ENCODE measurements at places on chromosomes 5 and 9.

DNA sequence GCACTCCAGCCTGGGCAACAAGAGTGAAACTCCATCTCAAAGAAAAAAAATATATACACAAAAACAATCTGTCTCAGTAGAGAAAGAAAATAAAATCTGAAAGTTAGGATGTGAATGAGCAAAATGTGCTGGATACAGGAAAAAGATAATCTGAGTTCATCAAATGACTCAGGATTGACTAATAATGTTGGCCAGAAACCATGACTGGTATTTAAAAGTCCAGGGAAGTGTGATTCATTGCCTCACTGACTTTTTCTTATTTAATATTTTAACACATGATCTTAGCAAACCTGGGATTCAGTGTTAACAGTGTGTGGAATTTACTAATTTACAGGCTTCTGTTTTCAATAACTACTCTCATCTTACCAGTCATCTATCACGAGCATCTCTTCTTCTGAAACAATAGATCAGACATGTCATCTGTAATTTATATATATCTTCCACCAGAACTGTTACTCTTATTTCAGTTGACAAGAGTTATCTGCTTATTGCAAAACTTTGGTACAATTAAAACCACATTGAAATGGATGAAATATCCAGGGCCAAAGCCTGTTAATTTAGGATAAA, 256.7 kb downstream of the CDH12 start:
- DNase-seq = no peak

DNA sequence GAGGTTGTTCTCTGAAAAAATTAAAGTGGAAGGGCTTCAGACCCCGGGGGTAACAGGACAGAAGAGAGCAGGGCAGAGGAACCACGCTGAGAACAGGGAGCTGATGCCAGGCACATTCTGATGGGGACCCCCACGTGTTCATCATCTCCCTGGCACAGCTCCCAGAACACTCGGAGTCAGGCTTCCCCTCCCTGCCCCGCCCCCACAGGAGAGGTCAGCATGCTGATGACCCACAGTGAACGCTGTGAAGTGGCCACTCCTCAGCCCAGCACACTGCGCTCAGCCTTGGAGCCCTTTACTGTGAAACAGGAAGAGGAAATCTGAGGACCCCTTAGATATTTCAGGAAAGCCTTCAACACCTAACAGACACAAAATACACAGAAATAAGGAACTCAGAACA, 16.4 kb downstream of the RETREG1 start:
- no peak for DNase-seq

DNA sequence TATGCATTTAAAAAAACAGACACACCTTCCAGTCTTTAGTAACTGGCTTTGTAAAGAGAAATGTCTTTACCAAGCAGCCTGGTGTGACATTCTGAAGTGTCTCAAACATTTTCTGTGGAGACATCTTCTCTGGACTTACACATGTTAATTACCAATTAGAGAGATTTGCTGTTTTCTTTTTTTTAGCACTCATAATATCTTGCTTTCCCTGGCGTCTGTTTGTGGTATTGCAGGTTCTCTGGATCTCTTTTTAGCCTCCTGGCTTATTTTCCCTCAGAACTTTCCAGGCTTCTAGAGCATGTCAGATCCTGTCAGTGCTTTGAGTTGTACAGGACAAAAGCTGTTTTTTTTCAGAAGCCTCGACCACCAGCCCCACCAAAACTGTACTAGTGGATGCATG, 92.5 kb downstream of the MSX2 start:
- no peak for DNase-seq

DNA sequence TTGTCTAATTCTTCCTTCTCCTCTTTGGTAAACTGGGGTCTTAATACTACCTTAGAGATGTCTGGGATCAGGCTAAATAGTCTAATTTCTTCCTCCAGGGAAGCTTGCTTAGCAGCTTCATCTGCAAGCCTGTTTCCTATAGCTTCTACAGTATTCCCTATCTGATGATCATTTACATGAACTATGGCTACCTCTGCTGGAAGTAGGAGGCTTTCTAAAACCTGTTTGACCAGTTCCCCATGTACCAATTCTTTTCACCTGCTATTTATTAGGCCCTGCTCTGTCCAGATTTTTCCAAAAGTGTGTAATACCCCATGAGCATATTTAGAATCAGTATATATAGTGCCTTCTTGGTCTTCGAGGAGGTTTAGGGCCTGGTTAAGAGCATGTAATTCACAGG, 619.8 kb downstream of the HINT1 start:
- no peak for DNase-seq

- DNase-seq = no peak
These were observed 140.1 kb upstream of the FBXL17 start for GRCh38 chr5:108521841-108522506.

DNA sequence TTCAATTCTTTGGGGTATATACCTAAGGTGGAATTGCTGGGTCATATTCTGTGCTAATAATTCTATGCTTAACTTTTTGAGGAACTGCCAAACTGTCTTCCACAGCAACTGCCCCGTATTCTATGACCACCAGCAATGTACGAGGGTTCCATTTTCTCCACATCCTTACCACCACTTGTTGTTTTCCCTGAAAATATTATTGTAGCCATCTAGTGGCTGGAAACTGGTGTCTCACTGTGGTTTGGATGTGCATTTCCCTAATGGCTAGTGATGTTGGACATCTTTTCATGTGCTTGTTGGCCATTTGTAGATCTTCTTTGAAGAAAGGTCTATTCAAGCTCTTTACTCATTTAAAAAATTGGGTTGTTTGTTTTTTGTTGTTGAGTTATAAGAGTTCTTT, 30.7 kb downstream of the MSX2 start:
- DNase-seq = no peak

DNA sequence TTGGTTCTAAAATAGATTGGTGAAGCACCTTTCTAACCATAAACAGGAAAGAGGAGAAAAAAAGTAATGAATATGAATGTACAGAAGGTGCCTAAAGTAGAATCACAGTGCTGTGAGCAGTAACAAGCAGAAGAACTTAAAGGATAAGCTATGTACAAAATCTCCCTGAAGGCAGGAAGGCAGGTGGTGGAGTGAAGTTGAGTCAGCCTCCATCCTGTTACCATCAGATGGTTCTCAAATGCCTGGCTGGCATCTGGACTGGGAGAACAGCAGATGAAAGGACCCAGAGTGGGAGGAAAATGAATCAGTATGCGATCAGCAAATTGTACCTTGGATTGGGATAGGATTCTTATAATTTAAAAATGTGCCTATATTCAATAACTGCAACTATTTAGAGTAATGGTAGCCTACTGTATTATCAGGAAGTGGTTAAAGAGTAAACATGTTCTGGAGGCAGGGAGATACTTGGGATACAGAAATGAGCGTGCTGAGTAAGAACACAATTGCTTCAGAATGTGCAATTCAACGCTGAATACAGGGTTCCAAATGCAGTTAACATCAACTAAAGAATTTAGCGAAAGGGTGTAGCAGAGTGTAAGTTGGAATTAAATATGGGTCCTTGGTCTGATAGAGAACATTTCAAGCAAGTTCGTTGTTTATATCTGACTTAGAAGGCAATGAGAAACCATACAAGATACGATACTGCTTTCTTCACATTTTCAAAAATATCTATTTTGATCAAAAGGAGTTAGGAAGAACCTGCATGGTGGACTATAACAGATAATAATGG, 21.1 kb upstream of the FER start:
- DNase-seq = no peak

GRCh38 chr5:95045181-95045965, 239.5 kb downstream of the MCTP1 start:
- DNase-seq = no peak
